ENCODE measurements at places on chromosomes 3 and 15. TPM values are rescaled to one million over a fixed set of nuclear protein-coding genes. Genes with fewer than 3 reads are reported as not detected.

DNA sequence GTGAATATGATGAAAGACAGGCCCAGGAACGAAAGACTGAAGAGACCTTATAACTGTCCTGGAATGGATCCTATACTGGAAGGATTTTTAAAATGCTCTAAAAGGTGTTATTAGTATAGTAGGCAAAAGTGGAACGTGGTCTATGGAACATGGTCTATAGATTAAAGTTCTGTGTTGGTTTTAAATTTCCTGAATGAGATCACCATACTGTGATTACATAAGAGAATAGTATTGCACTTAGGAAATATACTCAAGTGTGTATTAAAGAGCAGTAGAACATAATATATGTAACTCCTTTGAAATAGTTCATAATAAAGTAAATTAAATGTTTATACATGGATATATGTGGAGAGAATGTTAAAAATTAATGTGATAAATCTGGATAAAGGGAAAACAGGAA lies 68.2 kb downstream of the SPRED1 start:
- no peak for DNase-seq

- no peak for DNase-seq
Observed at GRCh38 chr3:151919030-151919328, 45.5 kb downstream of the SUCNR1 start.

DNA sequence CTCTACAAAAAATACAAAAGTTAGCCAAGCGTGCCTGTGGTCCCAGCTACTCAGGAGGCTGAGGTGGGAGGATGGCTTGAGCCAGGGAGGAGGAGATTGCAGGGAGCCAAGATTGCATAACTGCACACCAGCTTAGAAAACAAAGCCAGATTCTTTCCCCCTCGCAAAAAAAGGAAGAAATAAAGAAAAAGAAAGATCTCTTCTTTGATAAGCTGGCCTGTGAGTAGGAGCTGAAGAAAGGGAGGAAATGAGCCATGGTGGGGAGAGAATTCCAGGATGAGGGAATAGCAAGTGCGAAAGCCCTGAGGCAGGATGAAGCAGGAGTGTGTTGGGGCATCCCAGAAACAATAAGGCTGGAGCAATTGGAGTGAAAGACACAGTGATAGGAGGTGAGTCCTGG lies 24.5 kb upstream of the TOP2B start:
- no peak for DNase-seq

DNA sequence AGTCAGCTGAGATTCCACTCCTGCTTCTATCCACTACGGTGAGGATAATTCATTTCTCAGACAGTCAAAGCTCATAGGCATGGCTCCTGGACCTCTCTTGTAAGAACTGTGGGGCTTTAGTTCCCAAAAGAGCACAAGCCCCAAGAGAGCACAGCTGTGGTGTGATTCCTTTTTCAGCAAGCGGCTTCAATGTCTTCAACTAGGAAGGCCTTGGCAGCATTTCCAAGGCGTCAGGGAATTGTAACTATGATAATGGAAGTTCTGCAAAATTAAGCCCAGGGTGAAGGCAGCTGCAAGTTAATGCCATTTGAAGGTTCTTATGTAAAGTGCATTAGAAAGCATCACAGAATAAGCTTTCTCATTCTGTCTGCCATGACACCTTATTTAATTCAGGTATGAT lies 657.1 kb downstream of the GRM7 start:
- DNase-seq = no peak

DNA sequence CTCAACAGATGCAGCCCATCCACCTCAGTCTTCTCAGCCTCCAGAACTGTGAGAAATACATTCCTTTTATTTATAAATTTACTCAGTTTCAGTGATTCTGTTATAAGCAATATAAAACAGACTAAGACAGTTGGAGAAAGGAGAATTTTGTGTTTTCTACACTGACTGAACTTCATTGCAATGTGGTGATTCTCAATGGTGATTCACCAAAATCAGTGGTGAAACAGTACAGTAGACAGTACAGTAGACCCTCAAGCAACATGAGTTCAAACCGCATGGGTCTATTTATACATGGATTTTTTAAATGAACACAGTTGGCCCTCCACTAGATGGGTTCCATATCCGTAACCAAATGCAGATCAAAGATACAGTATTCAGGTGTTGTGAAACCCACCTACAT lies 403.1 kb upstream of the TGFBR2 start:
- no peak for DNase-seq

CHRNB4 gene
- total RNA-seq = 1.3 TPM

ZCWPW2 gene
- 0.18 TPM for total RNA-seq

LRRC34 gene
- total RNA-seq = not detected

GRCh38 chr3:161372321-161373260 lies 1.3 kb upstream of the SPTSSB start:
- DNase-seq = peak; percentile 64

GRCh38 chr3:107117922-107118536 lies 259.2 kb upstream of the CCDC54 start:
- DNase-seq = no peak

DNA sequence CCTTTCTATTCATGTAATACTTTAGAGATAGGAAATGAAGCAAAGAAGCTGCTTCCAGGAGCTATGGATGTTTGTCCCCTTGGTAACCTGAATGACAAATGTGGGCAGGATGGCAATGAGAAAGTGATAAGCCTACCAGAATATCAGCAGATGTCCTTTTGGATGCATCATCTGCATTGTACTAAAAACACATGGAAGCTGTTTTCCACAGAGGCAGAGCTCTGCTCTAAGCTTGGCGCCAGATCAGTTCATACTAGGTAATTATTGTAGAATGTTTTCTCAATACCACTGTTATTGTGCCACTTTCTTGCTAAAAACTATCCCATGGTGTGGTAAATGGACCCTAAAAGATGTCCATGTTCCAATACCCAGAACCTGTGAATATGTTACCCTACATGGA lies 100.2 kb downstream of the DTWD1 start:
- no peak for DNase-seq

- DNase-seq = no peak
Observed at GRCh38 chr3:188844096-188844495, 327.7 kb upstream of the TPRG1 start.

GRCh38 chr3:9932843-9933560 lies 632 bp upstream of the CRELD1 start:
- peak; percentile 81 for DNase-seq

- no peak for DNase-seq
Observed at GRCh38 chr3:106552351-106553043, 683.7 kb upstream of the CBLB start.

- DNase-seq = no peak
Observed at GRCh38 chr3:59502806-59503205, 453.0 kb upstream of the CFAP20DC start.

ASB14 gene
- not detected for total RNA-seq

DNA sequence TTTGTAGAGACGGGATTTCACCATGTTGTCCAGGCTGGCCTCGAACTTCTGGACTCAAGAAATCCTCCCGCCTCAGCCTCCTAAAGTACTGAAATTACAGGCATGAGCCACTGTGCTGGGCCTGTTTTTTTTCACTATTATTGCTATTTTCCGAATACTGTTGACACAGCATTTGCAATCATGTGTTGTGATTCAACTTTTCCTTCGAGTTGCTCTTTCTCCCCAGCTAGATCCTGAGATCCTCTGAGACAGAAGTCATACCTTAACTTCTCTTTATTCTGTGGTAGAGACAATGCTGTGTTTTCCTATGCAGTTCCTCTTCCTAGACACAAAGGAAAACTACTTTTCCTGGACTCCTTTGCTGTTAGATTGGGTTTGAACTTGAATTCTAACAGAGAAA lies 46.4 kb upstream of the USP3 start:
- DNase-seq = no peak

GRCh38 chr3:162810776-162811175 lies 1314.2 kb downstream of the OTOL1 start:
- DNase-seq = no peak

DNA sequence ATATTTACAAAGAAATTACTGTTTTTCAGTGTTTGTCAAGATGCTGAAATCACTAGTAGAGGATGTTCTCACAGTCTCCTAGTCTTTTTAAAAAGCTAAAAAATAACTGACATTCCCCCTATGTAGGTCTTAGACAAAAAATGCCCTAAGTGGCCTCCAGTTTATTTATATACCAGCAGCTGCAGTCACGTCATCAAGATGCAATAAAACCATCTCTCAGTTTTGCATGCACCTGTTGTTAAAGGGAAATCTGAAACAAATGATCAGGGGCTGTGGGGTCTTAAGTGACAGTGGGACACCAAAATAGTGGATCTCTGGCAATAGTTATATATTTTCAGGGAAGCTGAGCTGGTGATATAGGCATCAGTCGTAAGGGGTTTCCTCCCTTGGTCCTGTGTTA lies 146.5 kb upstream of the ARPP21 start:
- no peak for DNase-seq

DNA sequence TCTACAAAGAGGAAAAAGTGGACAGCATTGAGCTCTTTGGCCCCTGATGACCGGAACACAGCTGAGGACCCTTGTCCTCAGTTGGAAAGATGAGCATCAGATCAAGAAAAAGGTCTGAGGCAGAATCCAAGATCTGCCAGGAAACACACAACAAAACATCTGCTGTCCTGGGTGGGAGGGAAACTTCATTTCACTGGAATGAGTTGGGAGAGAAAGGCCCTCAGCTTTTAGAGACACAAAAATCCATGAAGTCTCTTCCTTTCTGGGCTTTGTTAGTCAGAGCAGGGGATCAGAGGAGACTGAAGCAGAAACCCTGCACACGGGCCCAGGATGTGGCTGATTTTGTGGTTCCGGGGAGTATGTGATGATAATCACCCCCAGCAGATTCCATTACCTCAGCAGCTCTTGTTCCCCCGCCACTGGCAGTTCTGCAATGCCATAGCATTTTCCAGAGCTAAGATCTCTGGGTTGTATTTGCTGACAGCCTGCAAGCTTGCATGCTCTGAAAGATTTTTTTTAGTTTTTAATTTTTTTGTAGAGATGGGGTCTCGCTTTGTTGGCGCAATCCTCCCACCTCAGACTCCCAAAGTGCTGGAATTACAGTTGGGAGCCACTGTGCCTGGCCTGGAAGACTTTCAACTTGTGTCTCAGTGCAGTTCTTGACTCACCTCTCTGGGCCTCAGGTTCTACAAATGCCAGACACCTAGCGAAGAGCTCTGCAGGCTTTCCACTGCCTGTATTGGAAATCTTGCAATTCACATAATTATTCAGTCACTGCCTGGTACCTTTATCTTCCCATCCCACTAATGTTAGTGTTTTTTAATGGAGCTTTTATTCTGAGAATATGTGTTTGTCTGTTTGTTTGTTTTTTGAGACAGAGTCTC lies 5.8 kb upstream of the TATDN2 start:
- DNase-seq = no peak

DNA sequence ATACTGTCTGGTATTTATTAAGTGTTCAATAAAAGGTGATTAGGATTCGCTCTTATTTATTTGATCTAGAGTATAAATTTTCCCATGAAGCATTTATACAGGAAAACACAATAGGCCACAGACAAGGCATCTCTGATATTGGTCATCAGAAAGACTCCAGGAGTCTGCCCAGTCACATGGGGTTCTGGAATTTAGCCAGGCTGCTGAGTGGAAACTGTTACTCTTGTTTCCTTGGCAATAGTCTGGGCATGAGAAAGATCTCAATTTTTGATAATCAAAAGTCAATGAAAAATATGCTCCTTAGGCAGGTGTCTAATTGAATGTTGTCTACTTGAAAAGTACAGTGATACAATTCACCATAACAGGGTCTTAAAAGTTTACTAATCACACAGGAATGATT lies 161.2 kb downstream of the FRMD5 start:
- DNase-seq = no peak

GRCh38 chr3:62574266-62574898 lies 201.0 kb upstream of the FEZF2 start:
- no peak for DNase-seq

DNA sequence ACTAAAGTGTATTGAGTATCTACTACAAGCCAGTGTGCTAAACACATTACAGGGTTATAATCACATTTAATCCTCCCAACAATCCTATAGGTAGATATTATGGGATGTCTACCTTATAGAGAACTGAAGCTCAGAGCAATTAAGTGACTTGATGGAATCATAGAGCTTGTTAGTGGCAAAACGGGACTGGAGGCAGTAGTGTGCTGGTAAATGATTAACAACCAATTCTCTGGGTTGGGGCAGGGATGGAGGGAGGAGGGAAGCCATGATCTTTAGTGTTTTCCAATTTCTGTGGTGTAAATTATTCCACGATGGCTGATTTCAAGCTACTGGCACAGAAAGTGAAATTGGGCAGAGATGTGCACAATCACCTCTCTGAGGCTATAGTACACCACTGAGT lies 18.5 kb upstream of the CSRNP1 start:
- DNase-seq = no peak

PYDC2 gene
- not detected for total RNA-seq

DNA sequence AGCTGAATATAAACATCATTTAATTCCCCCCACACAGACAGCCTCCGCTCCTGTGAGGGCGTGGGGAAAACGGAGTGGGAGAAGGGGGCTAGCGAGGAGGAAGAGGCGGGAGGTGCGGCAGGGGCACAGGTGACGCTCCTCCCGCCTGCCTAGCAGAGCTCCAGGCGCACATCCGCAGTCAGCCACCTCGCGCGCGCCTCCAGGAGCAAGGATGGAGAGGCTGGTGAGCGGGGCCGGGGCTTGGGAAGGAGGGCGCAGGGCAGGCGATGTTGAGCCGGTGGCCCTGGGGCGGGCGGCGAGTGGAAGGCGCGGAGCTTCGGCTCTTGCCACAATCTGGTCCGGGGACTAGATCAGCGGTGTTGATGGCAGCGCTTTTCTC lies at the start of gene CD200:
Gene CD200 (plus strand): TSS at position 155 of the 379 bp plus-strand sequence. CDS start 57 bp downstream, at position 212.
- DNase-seq = peak; percentile 38

PCLAF gene
- 93.7 TPM for total RNA-seq

GRCh38 chr3:15181963-15182362 lies 24.1 kb upstream of the CAPN7 start:
- no peak for DNase-seq

FETUB gene
- 0.30 TPM for total RNA-seq

DNA sequence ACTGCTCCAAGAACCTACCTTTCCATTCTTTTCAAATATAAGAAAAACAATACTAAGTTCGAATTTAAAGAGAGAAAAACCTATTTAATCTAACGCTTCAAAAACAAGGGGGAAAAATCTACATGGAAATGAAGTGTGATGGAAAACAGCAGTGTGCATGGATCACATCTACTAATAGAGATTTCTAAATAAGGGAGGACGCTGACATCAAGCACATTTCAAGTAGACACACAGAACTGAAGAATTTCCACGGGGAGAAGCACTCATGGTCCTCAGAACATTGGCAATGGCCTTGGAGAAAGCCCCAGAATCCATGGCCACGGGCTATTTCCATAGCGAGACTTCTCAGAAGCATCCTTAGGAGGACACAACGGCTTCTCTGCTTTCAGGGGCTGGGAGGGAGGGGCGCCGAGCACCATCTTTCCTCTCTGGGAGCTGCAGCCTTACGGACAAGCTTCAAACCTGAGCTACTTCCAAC lies 1.0 kb downstream of the TASOR start:
- no peak for DNase-seq

BCHE gene
- not detected for total RNA-seq

DNA sequence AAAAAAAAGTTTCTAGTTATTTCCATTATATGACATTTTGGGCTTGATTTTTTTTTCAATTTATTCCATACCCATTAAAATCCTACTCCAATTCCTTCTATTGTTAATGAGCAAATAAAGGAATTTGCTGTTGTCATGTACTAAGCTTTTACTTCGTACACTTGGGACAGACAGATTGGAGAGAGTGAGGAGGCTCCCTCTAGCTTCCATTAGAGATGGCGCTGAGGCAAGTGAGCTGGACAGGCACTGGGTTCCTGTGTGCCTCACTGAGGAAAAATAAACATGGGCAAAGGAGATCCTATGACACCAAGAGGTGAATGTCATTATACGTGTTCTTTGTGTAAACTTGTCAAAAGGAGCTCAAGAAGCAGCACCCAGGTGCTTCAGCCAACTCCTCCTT lies 441.1 kb upstream of the MDFIC2 start:
- no peak for DNase-seq

GRCh38 chr15:68787609-68788263 lies 33.0 kb downstream of the ANP32A start:
- peak; percentile 62 for DNase-seq

CLSTN2 gene
- 20.1 TPM for total RNA-seq

Measured in Caco-2 (cell line).